Activated naive CD4-positive, alpha-beta T cell treated with anti-CD3 and anti-CD28 coated beads, Interleukin-2, amount 50 U/mL, for 16 hours (primary cell): ENCODE measurements at places on chromosomes 1 and 21.

GRCh38 chr1:113515498-113515897 lies 125.2 kb downstream of the MAGI3 start:
- no peak for DNase-seq

- DNase-seq, result no peak
These were observed 90.3 kb downstream of the NID1 start for GRCh38 chr1:235974616-235975015.

- no peak for DNase-seq
These were observed at the start of gene CFAP45 for GRCh38 chr1:159900086-159900680. Gene CFAP45 (minus strand): TSS chr1:159900165. CDS start chr1:159900098, 67 bp downstream.

- no peak for DNase-seq
These were observed 71.4 kb downstream of the DDR2 start for GRCh38 chr1:162703708-162704107.

- DNase-seq, result no peak
These were observed 102.3 kb downstream of the TNFSF18 start for GRCh38 chr1:172948457-172948856.
